Mesenchymal stem cell (in vitro differentiated cells and primary cell): ENCODE measurements at places on chromosomes 6 and 20.

GRCh38 chr6:111646942-111647341 lies 41.3 kb upstream of the TRAF3IP2 start:
- DNase-seq, result no peak

DNA sequence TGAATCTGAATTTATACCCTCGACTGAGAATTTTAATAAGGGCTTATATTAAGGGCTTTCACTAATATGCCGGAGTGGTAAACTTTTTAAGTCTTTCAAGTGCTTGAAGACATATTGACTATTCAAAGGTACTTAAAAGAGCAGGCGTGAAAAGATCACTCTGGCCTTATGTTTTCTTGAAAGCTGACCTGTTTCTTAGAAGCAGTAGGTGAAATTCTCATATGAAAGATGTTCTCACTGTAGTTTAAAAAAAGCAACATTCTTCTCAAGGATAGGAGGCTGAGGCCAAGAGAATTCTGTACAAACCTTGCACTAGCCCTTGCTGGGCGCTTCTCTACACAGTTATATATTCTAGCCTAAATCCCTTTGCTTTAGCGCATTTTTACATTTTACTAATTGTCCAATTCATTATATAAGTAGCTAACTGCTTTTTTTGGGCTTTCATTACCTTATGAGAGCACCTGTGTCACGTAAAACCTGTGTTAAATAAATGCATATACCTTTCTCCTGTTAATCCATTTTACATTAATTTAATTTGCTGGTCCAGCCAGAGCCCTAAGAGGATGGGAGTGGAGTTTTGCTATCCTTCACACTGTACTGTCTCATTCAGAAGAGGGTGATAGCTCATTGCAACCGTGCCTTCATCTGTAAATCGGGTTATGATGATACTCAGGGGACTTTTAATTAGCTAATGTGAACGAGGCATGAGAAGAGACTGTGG lies 59.6 kb upstream of the HFE start:
- DNase-seq, result no peak

GRCh38 chr6:164121527-164121926 lies 707.0 kb downstream of the QKI start:
- DNase-seq, result no peak

DNA sequence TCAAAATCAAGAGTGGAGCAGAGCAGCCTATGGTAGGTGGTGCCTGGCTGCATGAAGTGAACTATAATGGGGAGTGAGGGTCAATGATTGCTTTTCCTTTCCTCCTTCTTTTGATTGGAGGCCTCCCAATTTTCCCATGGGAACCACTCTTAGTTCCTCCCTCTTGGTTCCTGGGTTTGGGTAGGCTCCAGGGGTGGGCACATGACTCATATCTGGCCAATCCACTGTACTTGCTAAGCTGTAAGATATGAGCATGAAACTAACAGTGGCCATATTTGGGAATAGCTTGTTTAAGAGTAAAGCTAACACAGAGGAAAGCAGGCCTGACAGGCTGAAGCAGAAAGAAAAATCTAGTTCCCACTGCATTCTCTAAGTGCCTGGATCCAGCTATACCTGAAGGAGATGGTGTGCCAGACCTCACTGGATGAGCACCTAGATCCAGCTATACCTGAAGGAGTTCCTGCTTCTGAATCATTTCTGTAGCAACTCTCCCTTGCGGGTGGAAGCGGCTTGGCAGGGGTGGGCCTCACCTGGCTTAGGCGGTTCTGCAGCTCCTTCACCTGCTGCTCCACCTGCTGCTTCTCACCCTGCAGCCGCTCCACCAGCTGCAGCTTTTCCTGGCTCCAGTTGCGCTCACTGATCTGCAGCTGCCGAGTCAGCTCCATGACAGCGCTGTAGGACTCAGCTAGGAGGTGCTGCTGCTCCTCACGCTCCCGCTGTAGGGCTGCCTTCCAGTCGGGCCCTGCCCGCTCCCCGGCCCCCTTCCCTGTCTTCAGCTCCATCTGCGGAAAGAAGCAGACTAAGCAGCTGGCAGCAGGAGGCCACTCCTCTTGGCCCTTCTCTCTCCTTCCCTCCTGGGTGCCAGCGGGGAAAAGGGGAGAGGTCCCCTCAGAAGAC lies 29.0 kb upstream of the DSN1 start:
- peak; percentile 52 for DNase-seq

DNA sequence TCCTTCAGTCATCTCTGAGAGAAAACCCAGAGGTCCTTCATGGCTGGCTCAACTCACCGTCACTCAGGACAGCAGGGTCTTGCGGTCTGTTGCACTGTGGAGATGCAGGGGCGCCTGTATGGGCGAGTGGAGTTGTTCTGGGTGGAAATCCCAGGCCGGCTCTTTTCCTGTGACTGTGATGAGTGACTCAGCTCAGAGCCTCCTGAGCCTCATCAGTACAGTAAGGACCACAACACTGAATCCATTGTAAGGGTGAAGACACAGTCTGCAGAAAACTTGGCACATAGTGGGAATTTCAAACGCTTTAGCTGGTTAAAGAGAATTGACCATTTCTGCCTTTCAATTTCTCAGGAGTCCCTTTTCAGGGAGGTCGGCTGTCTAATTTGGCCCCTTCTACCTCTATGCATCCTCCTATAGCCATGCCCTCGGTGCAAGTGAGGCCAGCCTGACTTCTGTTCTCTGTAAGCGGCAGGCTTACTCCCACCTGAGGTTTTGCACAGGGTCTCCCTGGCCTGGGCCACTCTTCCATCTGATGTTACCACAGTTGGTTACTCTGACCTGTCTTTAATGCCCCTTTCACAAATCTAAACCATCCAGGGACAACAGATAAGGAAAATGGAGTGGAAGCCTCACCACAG lies 35.5 kb upstream of the TBXT start:
- no peak for DNase-seq

DNA sequence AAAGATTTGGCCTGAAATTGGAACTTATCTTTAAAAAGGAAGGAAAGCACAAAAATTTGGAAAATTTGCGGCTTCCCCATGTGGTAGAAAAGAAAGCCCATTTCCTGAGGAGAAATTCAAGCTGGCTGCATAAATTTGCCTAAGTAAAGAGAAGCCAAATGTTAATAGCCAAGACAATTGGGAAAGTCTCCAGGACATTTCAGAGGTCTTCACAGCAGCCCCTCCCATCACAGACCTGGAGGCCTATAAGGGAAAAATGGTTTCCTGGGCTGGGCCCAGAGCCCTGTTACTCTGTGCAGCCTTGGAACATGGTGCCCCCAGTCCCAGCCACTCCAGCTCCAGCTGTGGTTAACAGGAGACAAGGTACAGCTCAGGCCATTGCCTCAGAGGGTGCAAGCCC lies 736.5 kb downstream of the HACE1 start:
- no peak for DNase-seq

DNA sequence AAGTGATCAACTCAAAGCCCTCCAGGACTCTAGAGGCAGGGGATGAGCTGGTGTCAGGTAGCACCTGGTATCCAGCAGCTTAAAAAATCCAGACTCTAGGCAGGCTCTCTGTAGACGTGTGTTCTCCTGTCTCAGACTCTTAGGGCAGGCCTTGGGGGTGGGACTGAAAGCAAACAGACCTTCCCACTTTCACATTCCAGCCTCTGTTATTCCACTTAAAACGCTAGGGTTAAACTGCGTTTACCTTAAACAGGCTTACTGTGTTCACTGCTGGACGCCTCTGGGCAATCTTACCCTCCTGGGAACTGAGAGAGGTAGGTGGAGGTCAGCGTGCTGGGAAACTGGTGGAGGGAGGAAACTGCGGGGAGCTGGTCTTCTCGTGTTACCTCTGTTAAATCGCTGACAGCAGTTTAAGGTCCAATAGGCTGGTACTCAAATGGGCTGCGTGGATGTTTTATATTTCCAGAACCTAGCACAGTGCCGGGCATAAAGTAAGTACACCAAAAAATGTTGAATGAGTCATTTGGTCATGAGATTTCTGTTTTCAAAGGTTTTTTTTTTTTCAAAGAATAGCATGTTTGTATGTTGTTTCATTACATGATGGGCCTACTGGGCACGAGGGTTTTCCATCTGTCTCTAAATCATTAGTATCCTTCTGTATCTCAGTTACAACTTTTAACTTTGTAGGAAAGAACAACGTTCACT lies at the start of gene GCNT2:
Gene GCNT2, plus strand, starts transcription at position 248 of the 705 bp plus-strand sequence. CDS start 7,561 bp downstream, outside the sequence.
- DNase-seq, result peak; percentile 75

DNA sequence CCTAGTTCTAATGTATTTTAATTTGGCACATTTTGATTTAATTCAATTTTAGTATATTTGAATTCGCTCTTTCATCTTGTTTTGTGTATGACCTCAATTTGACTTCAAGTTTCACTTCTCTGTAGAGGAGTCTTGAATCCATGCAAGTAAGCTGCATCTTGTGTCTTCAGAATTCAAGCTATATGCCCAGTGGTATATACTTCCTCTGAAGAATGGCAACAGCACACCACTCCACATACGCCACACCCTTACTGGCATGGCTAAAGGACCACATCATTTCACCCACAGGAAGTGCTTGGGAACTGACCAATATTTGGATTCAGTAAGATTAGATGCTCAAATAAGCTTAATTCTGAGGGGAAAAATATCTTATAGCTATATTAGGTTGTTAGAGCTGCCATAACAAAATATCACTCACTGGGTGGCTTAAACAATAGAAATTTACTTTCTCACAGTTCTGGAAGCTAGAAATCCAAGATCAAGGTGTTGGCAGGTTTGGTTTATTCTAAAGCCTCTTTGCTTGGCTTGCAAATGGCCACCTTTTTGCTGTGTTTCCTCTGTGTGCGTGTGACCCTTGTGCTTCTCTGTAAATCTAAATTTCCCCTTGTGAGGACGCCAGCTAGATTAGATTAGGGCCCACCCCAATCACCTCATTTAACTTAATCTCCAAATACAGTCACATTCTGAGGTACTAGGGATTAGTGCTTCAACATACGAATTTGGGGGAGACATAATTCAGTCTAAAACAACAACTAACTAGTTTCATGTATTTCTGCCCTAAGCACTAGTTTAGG lies 2.8 kb upstream of the ASF1A start:
- no peak for DNase-seq

DNA sequence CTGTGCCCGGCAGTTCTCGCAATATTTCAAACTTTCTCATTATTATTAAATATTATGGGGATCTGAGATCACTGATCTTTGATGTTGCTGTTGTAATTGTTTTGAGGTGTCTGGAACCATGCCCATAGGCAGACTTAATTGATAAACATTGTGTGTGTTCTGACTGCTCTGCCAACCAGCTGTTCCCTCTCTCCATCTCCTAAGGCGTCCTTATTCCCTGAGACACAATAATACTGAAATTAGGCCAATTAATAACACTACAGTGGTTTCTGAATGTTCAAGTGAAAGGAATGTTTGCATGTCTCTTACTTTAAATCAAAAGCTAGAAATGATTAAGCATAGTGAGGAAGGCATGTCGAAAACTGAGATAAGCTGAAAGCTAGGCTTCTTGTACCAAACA lies 7.6 kb downstream of the MAPK14 start:
- no peak for DNase-seq
